ENCODE measurements at places on chromosomes 11 and 22.
A peak's percentile ranks its signal among the peaks of the same experiment; 100 is the strongest.

- no peak for DNase-seq
These were observed 115.0 kb downstream of the GGTLC2 start for GRCh38 chr22:22759371-22759770.

DNA sequence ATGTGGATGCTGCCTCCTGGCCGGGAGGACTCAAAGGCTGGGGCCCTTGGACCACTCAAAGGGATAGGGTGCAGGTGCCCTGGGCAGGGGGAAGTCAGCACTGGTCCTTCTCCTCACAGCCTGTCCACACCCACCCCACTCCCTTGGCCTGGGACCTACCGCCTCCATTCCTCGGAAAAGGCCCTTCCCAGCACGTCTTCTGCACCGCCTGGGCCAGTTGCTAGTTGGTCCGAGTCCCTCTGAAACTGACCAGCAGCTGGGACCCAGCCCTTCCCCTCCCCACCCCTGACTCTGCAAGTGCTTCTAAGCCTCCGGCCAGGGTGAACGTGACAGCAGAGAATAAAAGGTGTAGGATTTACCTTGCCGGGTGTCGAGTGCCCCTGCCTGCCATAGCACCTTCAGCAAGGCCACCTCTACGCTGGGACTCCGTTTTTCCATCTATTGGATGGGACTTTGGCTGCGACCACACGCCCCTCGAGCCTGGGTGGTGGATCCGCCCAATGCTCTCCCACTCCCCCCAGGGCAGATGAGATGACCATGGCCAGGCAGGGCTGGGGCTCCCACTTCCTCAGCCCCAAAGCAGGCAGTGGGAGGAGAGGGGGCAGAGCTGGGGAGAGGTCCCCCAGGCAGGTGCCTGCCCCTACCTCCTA is 37.3 kb downstream of the OSBPL5 start:
- DNase-seq = no peak

GRCh38 chr11:8023831-8024555 is 36.9 kb downstream of the EIF3F start:
- DNase-seq = no peak

DNA sequence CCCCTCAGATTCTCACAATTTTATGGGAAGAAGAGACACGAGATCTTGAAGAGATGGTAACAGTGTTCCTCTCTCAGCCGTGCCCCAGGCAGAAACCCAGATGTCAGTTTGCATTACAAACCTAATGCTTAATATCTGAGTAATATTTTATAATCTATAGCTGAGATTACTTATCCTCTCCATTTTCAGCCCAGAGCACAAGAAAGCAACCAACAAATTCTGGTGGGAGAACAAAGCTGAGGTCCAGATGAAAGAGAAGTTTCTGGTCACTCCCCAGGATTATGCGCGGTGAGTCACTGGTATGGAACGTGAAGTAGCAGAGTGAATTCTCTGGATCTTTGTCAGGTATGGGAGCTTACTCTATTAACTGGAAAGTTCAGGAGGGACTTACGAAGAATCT is 884 bp downstream of the CENATAC start:
- no peak for DNase-seq

- DNase-seq = no peak
These were observed 16.0 kb downstream of the FZD4 start for GRCh38 chr11:86938900-86939880.

DNA sequence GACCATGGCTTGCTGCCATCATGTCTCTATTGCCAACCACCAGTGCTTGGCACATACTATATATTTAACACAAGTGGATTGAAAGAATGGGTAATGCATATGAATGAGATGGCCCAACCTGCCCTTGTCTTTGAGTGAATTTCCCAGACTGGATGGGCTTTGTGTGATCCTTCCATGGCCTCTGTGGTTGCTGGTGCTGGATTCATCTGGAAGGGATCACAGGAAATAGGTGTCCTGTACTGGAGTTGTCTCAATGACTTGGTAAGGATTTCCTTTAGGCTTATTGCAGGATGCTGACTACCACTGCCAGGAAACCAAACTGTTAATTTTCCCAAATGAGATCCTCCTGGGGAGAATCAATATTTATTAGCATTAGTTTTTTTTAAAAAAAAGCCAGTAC is 328.6 kb downstream of the TMEM135 start:
- no peak for DNase-seq

GRCh38 chr11:123755813-123756212 is 1.5 kb upstream of the OR6X1 start:
- DNase-seq = no peak

GRCh38 chr11:131614631-131615030 is 244.2 kb downstream of the NTM start:
- DNase-seq = no peak

- no peak for DNase-seq
These were observed 4.7 kb downstream of the UNC93B1 start for GRCh38 chr11:67999201-67999629.

- peak; percentile 95 for DNase-seq
These were observed 20.8 kb downstream of the DGCR6L start for GRCh38 chr22:20298803-20299745.

DNA sequence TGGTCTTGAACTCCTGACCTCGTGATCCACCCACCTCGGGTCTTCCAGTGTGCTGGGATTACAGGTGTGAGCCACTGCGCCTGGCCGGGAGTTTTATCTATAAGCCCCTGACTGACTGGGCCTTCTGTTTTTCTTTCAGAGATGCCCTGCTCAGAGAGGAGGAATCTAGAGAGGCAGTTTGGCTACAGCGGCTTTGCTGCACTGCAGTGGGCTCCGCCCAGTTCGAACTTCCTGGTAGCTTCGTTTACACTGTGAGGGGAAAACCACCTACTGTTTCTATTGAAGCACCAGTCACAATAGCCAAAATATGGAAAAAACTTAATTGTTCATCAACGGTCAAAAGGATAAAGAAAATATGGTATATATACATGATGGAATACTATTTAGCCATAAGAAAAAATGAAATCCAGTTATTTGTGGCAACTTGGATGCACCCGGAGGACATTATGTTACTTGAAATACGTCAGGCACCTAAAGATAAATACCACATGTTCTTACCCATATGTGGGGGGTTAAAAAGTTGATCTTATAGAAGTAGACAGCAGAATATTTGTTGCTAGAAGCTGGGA is 31.9 kb upstream of the FAM181B start:
- no peak for DNase-seq
